ENCODE measurements at places on chromosomes 3 and 15.

DNA sequence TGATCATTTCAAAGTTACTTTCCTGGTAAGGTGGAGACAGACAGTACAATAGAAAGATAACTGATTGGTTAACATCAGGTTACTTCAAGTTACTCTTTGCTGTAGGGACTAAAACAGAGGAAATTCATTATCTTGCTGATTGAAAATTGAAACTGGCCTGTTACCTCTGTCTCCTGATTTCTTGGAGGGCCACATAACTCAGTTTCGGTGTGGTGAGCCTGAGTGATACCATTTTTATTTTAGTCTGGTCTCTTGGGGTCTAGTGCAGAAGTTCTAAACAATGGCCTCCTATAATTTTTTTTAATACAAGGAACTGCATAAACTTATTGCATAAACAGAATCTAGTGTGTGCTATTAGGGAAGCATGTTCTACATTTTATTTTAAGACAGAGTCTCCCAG is 1.2 kb upstream of the ICE2 start:
- DNase-seq: no peak

GRCh38 chr3:59812237-59813147 is 762.7 kb upstream of the CFAP20DC start:
- no peak for DNase-seq

GRCh38 chr3:63004448-63004847 is 129.2 kb upstream of the CADPS start:
- DNase-seq: no peak

DNA sequence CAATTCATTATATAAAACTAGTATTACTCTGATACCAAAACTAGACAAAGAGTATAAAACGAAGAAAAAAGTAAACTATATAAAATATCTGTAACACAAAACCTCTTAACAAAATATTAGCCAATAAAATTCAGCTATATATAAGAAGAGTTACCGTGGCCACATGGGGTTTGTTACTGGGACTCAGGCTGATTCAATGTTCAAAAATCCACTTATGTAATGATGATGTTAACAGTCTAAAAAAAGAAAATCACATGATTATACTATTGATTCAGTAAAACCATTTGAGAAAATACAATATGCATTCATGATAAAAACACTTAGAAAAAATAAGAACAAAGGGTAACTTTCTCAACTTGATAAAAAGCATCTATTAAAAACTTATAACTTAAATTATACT is 18.3 kb downstream of the P2RY1 start:
- DNase-seq: no peak

DNA sequence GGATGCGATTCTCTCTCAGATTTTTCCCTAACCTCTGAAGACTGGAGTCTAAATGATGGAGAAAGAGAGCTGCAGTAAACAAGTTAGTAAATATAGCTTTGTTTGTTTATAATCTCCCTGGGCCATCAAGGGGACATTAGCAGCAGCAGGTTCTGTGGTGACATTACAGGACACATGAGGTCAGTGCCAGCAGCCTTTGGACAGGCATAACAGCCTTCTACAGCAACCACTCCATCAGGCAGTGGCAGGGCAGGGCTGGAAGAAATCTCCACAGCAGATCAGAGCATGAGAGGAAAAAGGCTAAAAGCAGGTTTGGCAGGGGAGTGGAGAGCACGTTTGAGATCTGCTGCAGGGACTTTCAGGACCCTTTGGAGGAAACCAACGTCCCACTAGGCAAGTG is 127.6 kb upstream of the ACP3 start:
- DNase-seq: no peak

GRCh38 chr3:141796081-141796888 is 33.1 kb downstream of the GRK7 start:
- DNase-seq: no peak

GRCh38 chr3:37691213-37691830 is 170.4 kb upstream of the CTDSPL start:
- DNase-seq: no peak

Data from NCI-H446 (cell line).